ENCODE measurements at places on chromosomes 5 and 9.

DNA sequence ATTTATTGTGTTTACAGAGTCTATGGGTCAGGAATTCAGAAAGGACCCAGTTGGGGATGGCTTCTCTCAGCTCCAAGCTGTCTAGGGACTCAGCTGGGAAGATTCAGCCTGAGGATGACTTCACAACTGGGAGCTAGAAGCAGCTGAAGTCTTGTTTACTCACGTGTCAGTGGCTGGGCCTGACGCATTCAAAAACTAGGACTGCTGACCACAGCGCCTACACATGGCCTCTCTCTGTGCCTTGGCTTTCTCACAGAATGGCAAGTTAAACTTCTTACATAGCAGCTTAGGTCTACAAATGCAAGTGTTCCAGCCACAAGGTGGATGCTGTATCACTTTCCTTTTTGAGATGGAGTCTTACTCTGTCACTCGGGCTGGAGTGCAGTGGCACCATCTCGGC lies 16.3 kb upstream of the PPP2CA start:
- no peak for DNase-seq

DNA sequence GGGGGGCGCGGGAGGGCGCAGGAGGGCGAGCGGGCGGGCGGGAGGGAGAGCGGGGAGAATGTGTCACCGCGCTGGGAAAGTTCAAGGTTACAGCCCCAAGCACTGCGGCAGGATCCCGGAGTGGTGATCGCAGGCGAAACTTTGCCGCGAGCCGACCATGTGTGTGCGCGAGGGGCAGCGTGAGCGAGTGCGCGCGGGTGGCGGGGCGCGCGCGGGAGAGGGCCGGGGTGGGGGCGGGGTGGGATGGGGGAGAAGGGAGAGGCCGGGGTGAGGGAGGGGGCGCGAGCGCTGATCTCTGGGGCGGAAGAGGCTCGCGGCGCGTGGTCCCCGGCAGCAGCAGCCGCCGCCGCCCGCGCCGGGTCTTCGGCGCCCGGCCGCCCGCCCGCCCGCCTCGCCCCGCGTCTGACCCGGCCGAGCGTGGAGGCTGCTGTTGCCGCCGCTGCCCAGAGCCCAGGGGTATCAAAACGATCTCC lies at the start of gene NFIB:
NFIB (minus strand) TSS at position 191 of the 473 bp plus-strand sequence. CDS start 630 bp downstream, outside the sequence.
- no peak for DNase-seq

GRCh38 chr5:138568061-138568824 lies 7.0 kb downstream of the HSPA9 start:
- no peak for DNase-seq

- DNase-seq, result no peak
Measured at GRCh38 chr5:14385019-14385418, 196.6 kb upstream of the OTULINL start.

DNA sequence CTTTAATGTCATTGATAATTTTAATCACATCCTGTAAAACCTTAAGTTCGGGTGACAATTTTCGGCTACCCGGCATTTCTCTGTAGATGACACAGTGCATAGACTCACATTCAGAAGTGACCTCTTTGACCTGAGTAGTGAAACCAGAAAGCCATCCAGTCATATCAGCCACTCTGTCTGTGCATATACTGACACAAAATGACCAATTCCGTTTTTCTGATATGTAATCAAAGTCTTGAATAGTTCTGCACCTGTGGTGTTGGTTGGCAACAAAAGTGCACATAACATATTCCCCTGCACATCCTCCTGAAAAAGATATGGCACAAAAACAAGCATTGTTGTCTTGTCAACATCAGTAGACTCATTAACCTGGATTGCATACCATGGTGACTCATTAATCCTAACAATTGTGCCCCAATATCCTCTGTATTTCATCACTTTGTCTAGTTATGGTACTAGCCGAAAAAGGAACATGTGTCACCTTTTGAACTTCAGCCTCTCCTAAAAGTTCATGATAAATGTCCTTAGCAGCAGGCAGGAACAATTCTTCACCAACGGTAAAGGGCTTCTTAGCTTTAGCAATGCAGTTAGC lies 4.6 kb upstream of the HNRNPA0 start:
- no peak for DNase-seq

- no peak for DNase-seq
Measured at GRCh38 chr9:108874058-108874788, 12.2 kb downstream of the ACTL7A start.

GRCh38 chr9:81631218-81631745 lies 58.1 kb downstream of the TLE1 start:
- DNase-seq, result no peak

- DNase-seq, result no peak
Measured at GRCh38 chr9:120377268-120378159, 202.5 kb downstream of the CDK5RAP2 start.

GRCh38 chr5:96721351-96721977 lies 59.3 kb downstream of the CAST start:
- no peak for DNase-seq

GRCh38 chr5:177370488-177371119 lies 12.9 kb downstream of the RGS14 start:
- peak; percentile 30 for DNase-seq

- DNase-seq, result no peak
Measured at GRCh38 chr5:92703976-92704375, 877.0 kb downstream of the NR2F1-AS1 start.

GRCh38 chr9:74711341-74711740 lies 176.4 kb downstream of the TRPM6 start:
- no peak for DNase-seq

- no peak for DNase-seq
Measured at GRCh38 chr5:20556115-20556763, 568.2 kb upstream of the CDH18 start.

DNA sequence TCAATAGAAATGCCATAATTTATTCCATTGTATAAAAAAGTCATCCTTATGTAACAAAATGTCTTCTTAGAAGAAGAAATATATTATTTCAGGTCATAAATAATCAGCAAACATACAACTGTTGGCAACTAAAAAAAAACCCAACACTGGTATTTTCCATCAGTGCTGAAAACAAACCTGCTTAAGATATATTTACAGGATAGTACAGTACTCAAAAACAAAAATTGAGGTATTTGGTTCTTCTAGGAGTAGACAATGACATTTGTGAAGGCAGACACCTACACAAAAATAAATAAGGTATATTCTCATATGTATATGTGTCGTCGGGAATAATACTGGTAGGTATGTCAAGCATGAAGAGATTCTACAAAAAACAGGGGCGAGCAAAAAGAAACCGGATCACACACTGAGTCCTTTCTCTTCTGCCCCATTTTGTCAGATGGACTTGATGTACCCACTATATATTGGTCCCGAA lies 2.9 kb downstream of the DUSP1 start:
- DNase-seq, result no peak

DNA sequence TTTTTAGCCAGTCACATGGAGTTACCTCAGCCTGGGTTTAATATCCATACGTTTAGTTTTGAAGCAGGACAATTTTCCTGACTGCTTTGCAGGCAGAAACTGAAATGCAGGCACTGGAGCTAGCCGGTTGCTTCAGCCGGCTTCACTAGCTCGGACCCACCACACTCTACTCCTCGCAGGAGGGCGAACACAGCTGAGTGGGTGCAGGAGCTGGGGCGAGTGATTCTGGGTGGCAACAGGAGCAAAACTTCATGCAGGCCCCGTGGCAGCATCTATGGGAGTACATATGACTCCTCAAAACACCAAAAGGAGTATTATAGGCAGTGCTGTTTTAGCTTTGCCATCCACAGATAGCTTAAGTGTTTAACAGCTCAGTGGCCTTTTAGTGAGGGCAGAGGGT lies 1211.8 kb upstream of the NUDT12 start:
- no peak for DNase-seq

- no peak for DNase-seq
Measured at GRCh38 chr5:112200131-112200530, 218.9 kb downstream of the EPB41L4A start.

GRCh38 chr5:179288101-179288808 lies 57.0 kb downstream of the ADAMTS2 start:
- no peak for DNase-seq

GRCh38 chr9:76598981-76599380 lies 140.0 kb downstream of the GCNT1 start:
- DNase-seq, result no peak

- DNase-seq, result no peak
Measured at GRCh38 chr5:131148835-131149234, 16.2 kb downstream of the HINT1 start.

DNA sequence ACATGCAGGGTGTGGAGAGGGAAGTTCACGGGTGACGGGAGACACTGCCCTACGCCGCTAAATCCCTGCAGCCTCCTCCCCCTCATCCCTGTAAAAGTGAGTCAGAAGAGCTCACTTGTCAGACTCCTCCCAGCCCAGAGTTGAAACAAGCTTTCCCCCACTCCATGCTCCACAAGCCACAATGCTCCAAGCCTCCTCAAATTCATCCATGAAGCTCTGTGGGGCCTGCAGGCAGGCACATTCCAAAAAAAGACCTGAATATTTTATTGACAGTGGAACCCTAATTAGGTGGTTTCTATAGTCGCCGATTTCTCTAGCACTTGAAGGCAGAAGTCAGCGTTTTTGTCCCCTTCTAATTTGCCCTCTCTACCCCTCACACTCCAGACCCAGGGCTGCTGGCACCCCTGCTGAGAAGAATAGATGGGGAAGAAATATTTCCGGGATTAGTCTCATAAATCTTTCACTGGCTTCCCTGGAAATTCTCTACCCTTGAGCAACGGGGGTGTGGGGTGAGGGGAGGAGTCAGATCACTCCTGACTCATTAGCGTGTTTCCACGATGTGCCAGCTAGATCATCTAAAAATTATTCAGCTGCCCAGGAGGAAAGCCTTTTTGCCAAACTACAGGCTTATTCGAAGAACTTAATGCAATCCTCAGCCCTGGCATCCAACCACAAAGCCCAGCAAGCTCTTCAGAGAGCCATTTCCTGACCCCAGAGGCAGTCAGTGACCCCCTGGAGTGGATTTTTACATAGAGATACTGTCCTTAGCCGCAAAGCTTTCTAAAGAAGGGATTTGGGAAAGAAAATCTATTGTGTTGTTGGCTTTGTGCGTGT lies 97.1 kb downstream of the ENC1 start:
- no peak for DNase-seq

Data from stimulated activated CD8-positive, alpha-beta memory T cell treated with anti-CD3 and anti-CD28 coated beads, Interleukin-7, amount 100 ng/mL, for 1 hour (primary cell).